ENCODE measurements at places on chromosomes 3 and 15.

DNA sequence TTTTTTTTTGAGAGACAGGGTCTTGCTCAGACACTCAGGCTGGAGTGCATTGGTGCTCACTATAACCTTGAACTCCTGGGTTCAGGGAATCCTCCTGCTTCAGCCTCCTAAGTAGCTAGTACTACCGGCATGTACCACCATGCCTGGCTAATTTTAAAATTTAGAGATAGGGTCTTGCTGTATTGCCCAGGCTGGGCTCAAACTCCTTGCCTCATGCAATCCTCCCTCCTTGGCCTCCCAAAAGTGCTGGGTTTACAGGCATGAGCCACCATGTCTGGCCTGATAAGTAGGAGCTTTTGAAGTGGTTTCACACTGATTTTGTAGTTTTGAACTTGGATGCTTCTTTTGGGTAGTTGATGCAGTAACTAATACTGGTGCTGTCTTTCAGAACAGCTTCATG is 7.8 kb downstream of the MAP2K1 start:
- no peak for DNase-seq

DNA sequence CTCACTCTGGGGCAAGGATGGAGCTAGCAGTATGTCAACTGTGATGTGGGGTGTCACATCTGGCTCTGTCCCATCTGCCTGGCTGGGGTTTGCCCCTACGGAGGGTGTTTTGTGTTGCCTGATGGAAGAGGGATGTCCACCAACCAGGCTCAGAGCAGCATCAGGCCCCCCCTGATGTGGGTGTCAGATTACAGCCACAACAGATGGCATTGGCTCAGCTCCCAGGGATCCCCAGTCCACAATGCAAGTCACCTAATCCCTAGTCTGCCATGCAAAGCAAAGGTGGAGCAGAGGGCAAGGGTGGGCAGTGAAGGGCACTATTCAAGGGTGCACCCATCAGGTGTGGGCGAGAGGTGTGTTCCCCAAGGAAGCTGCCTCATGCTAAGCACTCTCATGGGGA is 48.9 kb upstream of the AMOTL2 start:
- DNase-seq: no peak

DNA sequence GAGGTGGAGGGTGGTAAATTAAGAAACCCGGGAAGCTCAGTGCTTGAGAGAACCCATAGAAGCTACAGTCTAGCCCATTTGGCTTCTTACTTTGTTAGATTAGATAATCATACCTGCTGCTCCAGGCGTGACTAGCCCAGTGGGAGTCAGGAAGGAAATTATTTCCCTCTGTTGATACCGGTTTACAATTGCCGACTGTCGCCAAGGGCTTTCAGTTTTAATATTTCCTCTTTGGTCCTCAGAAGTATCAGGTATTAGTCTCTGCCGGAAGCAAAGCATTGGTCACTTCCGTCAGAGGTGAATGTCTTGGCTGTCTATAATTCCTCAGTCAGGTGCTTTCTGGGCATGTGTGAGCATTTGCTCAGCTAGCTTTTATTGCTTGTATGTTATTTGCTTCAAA is 75.2 kb downstream of the LPP start:
- DNase-seq: no peak

DNA sequence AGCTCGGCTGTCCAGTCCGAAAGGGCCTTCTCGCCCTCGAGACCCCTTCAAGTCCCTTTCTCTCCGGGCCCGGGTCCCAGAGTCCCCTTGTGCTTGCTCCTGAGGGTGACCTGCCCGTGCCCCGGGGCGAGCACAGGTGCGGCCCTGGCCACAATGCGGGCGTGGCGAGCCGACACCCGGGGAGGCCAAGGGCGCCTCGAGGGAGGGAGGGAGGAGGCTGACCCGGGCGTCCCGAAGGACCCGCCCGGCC is 810 bp upstream of the MEF2A start:
- no peak for DNase-seq

- no peak for DNase-seq
Measured at GRCh38 chr3:134761213-134761612, 33.8 kb upstream of the EPHB1 start.

DNA sequence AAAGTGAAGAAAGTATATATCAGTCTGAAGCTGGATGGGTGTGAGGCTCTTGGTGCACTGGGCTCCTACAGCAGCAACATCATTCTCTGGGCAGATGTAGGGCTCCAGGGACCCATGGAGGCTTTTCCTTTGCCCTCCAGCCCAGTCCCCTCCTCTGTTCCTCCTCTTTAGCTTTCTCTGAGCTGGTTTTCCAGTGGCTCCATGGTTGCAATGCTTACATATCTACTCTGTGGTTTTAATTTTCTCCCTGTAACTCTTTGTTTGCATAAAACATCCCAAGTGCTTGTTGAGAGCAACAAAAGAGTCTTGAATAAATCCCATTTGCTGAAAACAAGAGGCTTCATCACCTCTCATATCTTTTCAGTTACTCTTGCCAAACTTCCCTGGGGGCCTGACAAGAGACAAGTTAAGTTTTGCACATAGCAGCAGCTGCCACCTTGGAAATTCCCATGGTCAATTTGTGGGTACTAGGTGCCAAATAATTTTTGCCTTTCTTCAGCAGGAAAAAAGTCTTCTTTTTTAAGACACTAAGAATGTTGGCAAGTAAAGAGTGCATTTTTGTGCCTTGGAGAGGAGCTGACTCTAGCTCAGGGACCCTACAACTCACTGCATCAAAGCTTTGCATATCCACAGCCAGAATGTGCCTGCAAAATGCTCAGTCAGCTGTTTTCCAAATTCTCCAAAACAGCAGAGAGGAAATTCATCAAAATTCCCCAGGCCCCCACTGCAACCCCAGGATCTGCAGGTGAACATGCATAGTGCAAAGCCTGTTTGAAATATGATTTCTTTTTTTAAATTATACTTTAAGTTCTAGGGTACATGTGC is 41.9 kb downstream of the COLQ start:
- no peak for DNase-seq

- DNase-seq: no peak
Measured at GRCh38 chr3:57015350-57015729, 45.1 kb upstream of the SPATA12 start.

- no peak for DNase-seq
Measured at GRCh38 chr15:68366314-68366713, 65.6 kb downstream of the ITGA11 start.

GRCh38 chr15:48498828-48499227 is 146.7 kb downstream of the FBN1 start:
- DNase-seq: no peak

DNA sequence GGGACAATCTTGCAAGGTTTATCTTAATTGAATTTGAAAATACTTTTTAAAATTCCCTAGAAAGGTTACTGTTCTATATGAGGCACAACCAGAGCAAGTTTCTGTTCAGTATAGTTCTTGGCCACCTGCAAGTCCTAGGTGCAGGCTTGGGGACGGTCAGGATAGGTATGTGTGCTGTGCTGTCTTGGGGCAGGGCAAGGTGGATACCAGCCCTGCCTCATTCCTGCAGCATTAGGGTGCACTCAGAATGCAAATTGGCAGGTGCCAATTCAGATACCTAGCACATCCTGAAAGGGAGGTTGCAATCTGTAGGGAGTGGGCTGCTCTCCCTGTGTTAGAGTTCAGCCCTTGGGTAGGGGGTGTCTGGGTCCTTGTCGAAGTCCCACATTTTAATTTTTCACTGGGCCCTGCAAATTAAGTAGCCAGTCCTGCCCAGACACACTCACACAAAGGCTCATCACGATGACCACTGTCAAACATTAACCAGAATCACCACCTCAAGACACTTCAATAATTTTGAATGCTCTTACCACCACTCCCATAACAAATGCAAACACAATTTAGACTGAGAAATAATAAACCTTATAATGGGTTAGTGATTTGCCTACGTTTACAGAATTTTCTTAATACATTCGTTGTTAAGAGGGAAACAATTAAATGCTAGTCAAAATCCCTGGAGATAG is 838.0 kb upstream of the NR2F2 start:
- no peak for DNase-seq

DNA sequence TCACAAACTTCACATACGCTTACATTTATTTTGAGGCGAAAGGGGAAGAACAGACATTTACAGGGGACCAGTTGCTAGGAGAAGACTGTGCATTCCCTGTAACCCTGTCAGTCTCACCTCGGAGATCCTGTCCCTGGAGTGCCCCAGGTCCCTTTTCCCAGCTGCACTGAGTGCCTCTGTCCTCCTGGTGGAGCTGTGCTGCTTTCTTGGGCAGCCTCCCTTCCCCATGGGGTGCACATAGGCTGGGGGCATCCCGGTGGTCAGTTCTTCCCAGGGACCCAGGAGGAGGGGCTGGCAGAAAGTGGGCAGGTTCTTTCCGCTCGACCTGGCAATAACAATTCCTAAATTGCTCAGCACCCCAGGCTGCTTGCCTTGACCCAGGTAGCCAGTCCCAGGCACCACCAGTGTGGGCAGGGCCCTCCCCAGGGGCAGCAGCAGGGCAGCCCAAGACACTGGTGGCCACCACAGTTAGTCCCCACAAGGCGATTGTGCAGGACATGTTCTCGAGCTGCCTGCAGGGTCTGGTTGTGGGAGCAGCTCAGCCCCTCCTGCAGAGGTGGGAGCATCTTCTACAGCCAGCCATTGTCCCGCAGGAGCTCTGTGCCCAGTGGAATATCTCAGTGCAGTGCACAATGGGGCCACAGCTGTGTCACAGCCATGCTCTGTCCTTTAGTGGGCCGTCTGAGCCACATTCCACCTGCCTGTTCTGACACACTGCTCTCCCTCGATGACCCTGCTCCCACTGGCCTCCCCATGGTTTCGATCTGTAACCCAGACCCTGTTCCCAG is 36.3 kb downstream of the APBA2 start:
- DNase-seq: peak; percentile 13

DNA sequence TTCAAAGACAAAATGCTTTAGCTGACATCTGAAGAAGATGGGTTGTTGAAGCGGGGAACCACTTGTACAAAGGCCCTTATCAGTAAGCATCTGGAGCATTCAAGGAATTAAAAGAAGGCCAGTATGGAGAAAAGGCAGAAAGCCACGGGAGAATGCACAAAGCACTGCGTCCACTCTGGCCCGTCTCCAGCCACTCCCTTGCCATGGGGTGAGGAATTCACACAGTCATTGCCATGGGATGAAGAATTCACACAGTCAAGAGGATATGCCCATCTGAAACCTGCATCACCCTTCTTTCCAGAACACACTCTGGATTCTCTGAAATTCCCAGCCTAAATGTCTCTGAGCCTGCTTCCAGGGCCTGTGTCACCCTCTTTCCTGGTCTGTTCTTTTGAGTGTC is 26.7 kb upstream of the STAG1 start:
- peak; percentile 19 for DNase-seq

- no peak for DNase-seq
Measured at GRCh38 chr15:53709821-53710220, 49.6 kb downstream of the WDR72 start.

- DNase-seq: no peak
Measured at GRCh38 chr3:160828880-160829279, 72.8 kb downstream of the PPM1L start.

Data from ELR (cell line).